GM20000 (cell line): ENCODE measurements at places on chromosomes 11 and 22.

DNA sequence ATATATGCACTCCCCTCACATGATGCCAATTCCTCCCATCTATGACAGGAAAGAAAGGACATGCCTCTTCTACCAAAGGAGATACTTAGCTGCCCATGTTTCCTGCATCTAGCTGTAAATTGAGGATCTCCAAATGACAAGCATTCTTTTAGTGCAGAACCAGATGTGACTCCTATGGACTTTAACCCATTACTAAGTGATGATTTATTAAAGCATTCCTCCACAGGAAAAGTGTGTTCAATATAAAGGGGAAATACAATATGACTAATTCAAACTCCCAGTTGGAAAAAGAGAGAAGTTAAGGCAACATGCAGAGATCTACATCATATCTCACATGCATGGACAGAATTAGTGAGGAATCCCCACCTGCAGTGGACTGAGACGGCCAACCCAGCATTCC, 221.3 kb downstream of the FAM76B start:
- no peak for DNase-seq

DNA sequence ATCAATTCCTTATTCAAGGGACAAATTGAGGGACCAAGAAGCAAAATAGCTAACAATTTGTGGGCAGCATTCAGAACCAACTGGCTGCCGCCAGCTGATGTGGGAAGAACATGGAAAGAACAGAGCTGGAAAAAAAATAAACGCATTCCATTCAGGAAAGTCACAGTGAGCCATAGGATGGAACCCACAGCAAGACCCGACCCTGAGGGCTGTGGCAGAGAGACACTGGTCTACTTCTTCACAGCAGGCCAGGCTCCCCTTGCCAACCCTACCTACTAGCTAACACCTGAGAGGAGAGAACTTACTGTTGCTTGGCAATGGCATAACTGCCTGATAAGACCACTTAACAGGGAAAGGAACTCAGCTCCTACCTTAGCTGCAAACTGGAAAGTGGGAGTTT, 123.5 kb upstream of the APOA1 start:
- DNase-seq = no peak

- no peak for DNase-seq
Measured at GRCh38 chr11:68973219-68973618, 7.6 kb downstream of the MRGPRD start.

DNA sequence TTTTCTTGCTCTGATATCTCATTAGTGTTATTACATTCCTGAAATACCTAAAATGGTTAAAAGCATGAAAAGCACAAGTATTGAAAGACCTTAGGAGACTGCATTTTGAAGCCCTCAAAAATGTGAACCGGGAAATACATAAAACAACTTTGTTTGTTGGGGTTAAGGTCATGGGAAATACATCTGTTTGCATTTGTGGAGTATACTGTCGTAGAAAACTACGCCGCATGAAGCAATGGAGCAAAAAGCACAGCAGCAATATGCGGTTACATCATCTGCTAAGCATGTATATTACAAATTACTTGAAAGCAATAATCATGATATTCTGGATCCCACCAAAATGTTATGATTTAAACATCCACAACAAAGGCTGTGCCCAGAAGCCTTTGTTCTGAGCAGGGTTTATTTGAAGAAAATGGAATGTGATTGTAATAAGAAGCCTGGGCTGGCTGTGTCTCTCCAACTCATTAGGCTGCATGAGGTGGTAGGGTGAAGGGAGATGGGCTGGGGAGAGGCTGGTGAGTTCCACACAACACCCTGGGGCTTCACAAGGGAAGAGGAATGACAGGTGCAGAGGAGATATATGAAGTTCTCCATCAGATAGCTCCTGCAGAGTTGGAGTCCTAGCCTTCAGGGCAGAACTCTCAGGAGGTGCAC, 64.7 kb upstream of the LIN7C start:
- no peak for DNase-seq

DNA sequence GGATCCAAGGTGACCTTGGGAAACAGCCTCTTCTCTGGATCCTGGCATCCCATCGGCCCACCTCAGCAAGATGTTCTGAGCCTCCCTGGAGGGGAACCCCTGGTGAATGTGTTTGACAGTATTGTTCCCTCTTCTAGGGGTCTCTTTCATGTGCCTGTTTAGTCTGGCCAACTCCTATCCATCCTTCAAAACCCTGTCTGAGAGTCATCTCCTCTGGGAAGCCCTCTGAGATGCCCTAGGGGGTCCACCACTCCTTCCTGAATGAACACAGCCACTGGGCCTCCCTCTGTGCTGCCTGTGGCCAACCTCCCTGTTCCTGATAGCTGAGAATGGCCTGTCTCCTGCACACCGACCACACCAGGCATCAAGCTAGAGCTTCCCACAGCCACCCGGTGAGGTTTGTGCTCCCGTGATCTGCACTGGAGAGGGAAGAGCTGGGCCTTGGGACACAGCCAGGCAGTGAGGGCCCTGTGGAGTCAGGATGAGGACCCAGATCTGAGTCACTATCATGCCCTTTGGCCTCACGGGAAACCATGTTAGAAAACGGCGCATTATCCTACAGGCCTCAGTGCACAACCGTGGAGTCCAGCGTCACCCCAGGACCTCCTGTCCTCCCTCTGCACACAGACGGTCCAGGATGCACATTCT, 8.8 kb downstream of the WNT7B start:
- DNase-seq = no peak

GRCh38 chr22:40367342-40367741, 3.1 kb upstream of the SGSM3 start:
- no peak for DNase-seq

DNA sequence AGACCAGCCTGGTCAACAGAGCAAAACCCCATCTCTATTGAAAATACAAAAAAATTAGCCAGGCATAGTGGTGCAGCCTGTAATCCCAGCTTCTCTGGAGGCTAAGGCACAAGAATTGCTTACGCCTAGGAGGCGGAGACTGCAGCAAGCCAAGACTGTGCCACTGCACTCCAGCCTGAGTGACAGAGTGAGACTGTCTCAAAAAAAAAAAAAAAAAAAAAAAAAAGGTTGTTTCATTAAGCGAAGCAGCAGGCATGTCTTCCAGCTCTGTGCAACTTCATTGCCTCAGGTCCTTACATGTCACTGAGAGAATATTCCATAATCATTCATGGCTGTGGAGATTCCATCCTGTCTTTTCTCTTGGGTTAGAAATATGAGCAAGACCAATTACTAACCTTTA, 16.9 kb downstream of the GAB2 start:
- no peak for DNase-seq

DNA sequence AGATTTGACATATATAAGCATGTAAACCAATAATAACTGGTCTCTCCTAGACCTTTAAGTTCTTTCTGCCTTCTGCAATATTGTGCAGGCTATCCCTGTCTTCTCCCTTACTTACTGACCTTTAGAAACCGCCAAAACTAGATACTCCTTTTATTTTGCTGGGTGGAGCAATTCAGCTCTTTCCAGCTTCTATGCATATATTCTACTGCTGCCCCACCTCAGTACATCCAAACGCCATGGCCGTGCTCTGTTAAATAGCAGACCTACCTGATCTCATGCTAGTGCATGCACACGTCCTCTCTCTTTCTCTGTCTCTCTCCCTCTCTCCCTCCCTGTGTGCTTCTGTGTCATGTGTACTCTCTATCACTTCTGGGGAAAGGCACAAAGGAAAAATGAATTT, 76.7 kb upstream of the CAPRIN1 start:
- no peak for DNase-seq

- DNase-seq = no peak
Measured at GRCh38 chr11:56331861-56332491, 13.9 kb upstream of the OR8K1 start.

- DNase-seq = no peak
Measured at GRCh38 chr11:44598831-44599230, 33.4 kb downstream of the CD82 start.

DNA sequence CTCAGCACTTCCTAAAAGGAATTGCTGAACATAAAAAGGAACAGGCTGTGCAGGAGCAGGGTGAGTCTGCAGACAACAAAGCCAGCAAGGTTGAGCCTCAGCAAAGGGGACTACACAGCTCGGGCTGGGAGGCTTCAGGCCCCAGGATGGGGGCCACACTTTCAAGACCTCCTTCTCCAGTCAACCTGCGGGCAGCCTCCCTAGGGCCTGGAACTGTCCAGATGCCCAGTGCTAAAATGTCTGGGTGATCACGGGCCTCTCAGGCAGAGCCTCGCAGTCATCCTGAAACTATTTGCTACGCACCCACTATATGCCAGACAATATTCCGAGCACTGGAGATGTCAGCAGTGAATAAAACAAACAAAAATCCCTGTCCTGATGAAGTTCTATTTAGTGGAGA, 3.9 kb upstream of the NEFH start:
- no peak for DNase-seq

DNA sequence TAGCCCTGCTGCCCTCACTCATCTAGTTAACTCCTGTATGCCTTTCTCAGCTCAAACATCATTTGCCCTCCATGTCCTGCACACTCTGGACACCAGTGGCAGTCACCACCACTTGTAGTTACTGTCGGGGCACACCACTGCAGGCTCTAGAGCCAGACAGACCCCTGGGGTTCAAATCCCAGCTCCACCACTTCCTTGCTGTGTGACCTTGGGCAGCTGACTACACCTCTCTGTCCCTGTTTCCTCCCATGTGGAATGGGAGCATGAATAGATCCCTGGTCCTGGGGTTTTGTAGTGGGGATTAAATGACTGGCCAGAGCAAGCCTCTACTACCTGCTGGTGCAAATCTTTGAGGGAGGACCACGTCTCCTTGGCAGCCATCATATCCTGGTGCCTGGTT, 7.8 kb upstream of the IFT27 start:
- no peak for DNase-seq
